Pancreas (tissue), 10 donors: ENCODE measurements at places on chromosomes 11 and 22. TPM values are rescaled to one million over a fixed set of nuclear protein-coding genes. Genes with fewer than 3 reads are reported as not detected.

DDTL gene
- total RNA-seq: 1.8 TPM

- H3K36me3 ChIP-seq: no peaks in the 10 kb centered on the region
- no peaks in the 10 kb centered on the region for H3K27me3 ChIP-seq
- no peak overlapping the region for H3K27ac ChIP-seq
- no peak overlapping the region for H3K4me3 ChIP-seq
- DNase-seq: no peak
Measured at GRCh38 chr11:94212898-94213297, 84.3 kb downstream of the PANX1 start.

KCTD14 gene
- total RNA-seq: 11.9 TPM

GRCh38 chr11:123601136-123601535 lies 53.3 kb downstream of the SCN3B start:
- no peak for DNase-seq
- H3K36me3 ChIP-seq: no peaks in the 10 kb centered on the region
- no peaks in the 10 kb centered on the region for H3K27me3 ChIP-seq
- no peak overlapping the region for H3K27ac ChIP-seq

DNA sequence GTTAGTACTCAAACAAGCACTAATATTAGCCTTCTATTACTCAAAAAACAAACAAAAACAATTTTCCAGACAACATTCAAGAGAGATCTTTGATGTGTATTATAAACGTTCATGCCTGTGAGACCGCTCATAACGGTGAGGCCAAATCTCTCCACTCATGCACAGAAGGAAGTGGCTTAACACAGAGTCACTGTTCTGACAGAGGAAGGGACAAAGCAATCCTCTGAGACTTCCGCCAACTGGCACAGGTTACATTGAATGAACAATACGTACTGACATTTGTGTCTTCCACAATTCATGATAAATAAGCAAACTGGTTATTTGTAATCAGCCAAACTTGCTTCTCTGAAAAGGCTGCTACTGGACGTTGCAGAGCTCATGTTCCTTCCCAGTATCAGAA lies 30.5 kb downstream of the CHKA start:
- H3K4me3 ChIP-seq: no peak overlapping the region
- DNase-seq: no peak
- no peaks in the 10 kb centered on the region for H3K27me3 ChIP-seq
- H3K27ac ChIP-seq: peak overlapping the region; percentile 35
- H3K4me1 ChIP-seq: peaks cover 28% of the 10 kb centered on the region

IFITM10 gene
- 0.57 TPM for total RNA-seq

PHF21B gene
- total RNA-seq: 0.57 TPM

ANO1 gene
- total RNA-seq: 5.4 TPM

NPAT gene
- total RNA-seq: 6.7 TPM

SOX6 gene
- total RNA-seq: 23.0 TPM

FADS1 gene
- 6.1 TPM for total RNA-seq

- H3K36me3 ChIP-seq: no peaks in the 10 kb centered on the region
- H3K27me3 ChIP-seq: no peaks in the 10 kb centered on the region
- no peak overlapping the region for H3K27ac ChIP-seq
- H3K4me1 ChIP-seq: no peaks in the 10 kb centered on the region
Measured at GRCh38 chr11:39664023-39664422, 1795.4 kb downstream of the LRRC4C start.

DNA sequence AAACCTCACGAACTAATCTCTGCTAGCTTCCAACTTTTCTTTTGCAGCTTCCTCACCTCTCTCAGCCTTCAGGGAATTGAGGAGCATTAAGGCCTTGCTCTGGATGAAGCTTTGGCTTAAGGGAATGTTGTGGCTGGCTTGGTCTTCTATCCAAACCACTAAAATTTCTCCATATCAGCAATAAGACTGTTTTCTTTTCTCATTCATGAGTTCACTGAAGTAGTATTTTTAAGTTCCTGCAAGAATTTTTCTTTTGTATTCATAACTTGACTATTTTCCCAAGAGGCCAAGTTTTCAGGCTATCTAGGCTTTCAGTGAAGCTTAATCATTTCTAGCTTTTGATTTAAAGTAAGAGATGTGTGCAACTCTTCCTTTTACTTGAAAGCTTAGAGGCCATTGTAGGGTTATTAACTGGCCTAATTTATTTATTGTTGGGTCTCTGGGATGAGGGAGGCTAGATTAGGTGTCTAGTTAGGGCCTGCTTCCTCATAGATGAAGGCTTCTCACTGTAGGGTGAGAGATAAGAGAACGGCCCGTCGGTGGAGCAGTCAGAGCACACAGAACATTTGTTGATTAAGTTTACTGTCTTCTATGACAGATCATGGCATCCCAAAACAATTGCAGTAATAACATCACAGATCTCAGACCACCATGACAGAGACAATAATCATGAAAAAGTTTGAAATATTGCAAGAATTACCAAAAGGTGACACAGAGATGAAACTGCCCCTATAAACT lies 33.2 kb downstream of the CSF2RB start:
- no peak for DNase-seq
- no peaks in the 10 kb centered on the region for H3K4me1 ChIP-seq
- H3K36me3 ChIP-seq: no peaks in the 10 kb centered on the region

MRGPRG gene
- not detected for total RNA-seq

GRCh38 chr11:58933661-58934060 lies 5.6 kb upstream of the GLYATL1 start:
- no peak overlapping the region for H3K4me3 ChIP-seq
- no peaks in the 10 kb centered on the region for H3K27me3 ChIP-seq
- DNase-seq: no peak

TBX10 gene
- total RNA-seq: 0.24 TPM

DNA sequence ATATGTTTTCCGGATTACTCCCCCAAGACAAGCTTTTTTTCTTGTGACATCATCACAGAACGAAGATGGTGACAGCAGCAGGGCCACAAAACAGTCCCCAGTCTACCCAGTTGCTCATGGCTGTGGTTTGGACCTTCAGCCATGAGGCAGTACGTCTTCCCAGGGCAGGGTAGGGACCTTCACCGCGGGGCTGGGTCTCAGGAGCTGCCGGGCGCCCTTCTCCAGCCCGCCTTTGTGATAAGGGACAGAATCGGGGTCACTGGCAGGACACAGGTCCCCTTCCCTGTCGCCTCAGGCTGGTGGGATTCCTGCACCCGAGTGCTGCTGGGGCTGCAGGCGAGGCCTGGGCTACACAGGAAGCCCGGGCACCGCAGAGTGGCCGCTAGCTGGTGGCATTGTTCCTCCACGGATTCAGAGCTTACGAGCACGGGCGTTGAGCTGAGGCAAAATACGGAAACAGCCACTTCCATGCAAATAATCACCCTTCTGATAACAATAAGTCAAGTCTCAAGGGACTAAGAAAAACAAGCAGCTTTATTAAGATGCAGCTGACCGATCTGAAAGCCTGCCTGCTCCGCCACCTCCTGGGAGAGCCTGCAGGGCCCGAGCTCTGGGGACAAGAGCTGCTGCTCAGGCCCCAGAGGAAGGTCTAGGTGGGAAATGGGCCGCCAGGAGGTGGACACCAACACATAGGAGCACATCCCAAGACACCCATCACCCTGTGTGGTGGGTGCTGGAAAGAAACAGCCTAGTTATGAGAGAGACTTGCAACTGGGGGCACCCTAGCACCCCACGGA lies 12.3 kb downstream of the TBX1 start:
- H3K27me3 ChIP-seq: no peaks in the 10 kb centered on the region
- no peak for DNase-seq
- H3K4me1 ChIP-seq: no peaks in the 10 kb centered on the region
- H3K27ac ChIP-seq: no peak overlapping the region

DNA sequence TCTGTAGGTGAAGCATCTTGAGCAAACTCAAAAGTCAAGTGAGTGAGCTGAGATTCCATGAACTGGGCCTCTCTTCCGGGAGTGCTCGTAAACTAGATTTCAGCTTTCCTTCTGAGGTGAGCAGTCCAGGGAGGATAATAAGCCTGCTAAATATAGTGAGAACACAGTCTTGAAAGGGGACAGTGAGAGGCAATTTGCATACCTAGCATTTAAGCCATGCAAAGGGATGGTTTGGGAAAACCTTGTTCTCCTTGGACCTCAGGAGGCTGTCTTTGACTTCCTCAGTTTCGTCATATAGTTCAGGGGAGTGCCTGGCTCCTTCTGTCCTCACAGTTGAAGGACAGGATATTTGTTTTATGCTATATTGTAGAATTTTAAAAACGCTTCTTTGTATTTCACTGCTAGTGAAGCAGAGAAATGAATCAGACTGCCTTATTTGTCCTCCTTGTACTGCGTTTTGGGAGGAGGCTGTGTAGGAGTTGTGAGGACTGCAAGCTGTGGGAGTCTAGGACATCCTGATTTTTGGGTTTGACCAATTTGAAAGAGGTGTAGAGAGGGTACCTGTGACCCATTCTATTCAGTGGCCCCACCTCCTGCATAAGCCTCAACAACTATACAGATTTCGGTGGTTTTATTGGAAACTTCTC lies 11.0 kb upstream of the SORL1-AS1 start:
- DNase-seq: no peak
- H3K27ac ChIP-seq: no peak overlapping the region
- no peaks in the 10 kb centered on the region for H3K27me3 ChIP-seq
- H3K36me3 ChIP-seq: no peaks in the 10 kb centered on the region
- no peaks in the 10 kb centered on the region for H3K4me1 ChIP-seq
- no peak overlapping the region for H3K4me3 ChIP-seq

DNA sequence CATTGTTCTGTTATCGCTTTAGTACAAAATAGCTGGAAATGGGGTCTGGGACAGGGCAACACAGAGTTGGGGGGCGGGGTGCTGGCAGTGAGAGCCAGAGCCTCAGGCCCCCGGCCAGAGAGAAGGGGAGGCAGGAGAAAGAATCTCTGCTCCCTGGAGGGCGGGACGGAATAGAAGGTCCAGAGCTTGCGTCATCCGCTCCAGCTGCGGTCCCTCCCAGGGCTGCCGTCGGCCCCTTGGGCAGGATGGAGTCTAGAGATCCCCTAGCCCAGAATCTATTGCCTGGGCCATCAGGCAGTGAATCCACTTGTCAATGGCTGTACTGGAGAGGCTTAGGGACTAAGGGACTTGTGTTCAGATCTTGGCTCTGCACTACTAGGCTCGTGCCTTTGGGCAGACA lies 5.0 kb downstream of the TP53I11 start:
- no peaks in the 10 kb centered on the region for H3K27me3 ChIP-seq
- H3K4me1 ChIP-seq: peaks cover 11% of the 10 kb centered on the region
- H3K4me3 ChIP-seq: no peak overlapping the region
- H3K36me3 ChIP-seq: no peaks in the 10 kb centered on the region

DNA sequence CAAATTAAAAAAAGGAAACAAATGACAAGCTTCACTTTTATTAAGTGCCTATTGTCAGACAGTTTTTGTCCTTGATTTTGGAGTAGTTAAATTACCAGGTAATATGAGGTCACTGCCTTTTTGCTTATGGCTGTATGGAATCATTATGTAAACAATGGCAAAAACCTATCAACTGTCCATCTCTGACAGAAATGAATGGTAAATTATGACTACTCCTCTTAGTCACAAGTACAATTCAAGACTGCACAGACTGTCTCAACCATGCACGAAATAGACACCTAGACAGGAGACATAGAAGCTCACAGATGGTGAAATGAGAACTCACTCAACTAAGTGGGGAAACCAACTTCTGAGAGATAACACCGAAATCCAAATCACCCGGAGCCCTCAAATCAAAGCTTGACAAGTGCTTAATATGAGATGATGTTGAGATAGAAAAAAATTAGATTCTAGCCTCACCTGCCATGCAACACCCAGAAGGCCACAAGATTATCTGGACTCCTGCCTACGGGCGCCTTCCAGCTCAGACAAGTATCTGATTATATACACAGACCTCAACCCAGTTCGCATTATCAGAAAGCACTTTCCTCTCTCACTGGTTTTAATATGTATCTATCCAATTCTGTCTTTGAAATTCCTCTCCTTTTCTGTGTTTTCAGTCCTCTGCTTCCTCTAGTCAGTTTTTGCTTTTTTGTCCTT lies 199.3 kb downstream of the CADM1 start:
- no peaks in the 10 kb centered on the region for H3K27me3 ChIP-seq
- no peak overlapping the region for H3K27ac ChIP-seq
- no peaks in the 10 kb centered on the region for H3K36me3 ChIP-seq
- no peak overlapping the region for H3K4me3 ChIP-seq
- DNase-seq: no peak

XRRA1 gene
- 14.5 TPM for total RNA-seq

SLC5A4 gene
- 0.19 TPM for total RNA-seq

GRCh38 chr11:33552756-33553155 lies 147.9 kb downstream of the C11orf91 start:
- no peaks in the 10 kb centered on the region for H3K27me3 ChIP-seq
- no peaks in the 10 kb centered on the region for H3K4me1 ChIP-seq
- H3K4me3 ChIP-seq: no peak overlapping the region
- no peak overlapping the region for H3K27ac ChIP-seq
- no peaks in the 10 kb centered on the region for H3K36me3 ChIP-seq

LYVE1 gene
- 3.9 TPM for total RNA-seq

TMEM86A gene
- 2.8 TPM for total RNA-seq

DNA sequence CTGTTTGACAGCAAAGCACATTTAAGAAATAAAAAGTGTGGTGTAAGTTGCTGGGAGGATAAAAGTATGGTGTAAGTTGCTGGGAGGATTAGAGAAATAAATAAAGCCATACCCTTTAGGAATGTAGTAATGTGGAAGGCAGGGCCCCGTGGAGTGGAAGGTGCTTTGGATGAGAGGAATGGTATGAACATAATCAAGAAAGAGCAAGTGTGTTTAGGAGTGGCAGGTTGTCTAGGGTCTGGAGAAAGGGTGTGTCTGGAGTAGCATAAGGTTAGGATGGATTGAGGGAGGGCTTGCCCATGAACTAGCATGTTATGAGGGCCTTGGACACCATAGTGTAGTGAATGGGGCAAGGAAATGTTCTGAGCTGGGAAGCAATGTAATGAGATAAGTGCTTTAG lies 18.1 kb downstream of the MRPL16 start:
- H3K36me3 ChIP-seq: peaks cover 54% of the 10 kb centered on the region
- H3K4me3 ChIP-seq: no peak overlapping the region
- no peaks in the 10 kb centered on the region for H3K27me3 ChIP-seq
- no peak for DNase-seq
- H3K4me1 ChIP-seq: peaks cover 5% of the 10 kb centered on the region

EMID1 gene
- total RNA-seq: 6.2 TPM

GRCh38 chr11:26742966-26743365 lies 21.1 kb upstream of the SLC5A12 start:
- H3K27me3 ChIP-seq: no peaks in the 10 kb centered on the region
- no peaks in the 10 kb centered on the region for H3K4me1 ChIP-seq
- no peaks in the 10 kb centered on the region for H3K36me3 ChIP-seq
- DNase-seq: no peak

DNA sequence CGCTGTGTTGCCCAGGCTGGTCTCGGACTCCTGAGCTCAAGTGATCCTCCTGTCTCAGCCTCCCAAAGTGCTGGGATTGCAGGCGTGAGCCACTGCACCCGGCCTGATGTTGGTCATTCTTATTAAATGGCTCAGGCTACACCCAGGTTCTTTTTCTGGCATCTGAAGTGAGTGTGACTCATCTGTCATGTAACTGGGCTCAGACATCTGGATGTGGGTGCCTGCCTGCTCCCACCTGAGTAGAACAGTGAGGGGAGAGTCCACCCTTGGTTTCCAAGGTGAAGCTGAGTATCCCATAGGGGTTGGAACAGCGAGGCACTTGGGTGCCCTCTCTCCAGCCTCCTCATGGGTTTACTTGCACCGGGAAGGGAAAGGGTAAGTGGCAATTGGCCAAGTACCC lies 36.7 kb upstream of the EIF3D start:
- H3K27ac ChIP-seq: no peak overlapping the region
- no peak for DNase-seq
- no peaks in the 10 kb centered on the region for H3K36me3 ChIP-seq
- no peaks in the 10 kb centered on the region for H3K4me1 ChIP-seq
- H3K27me3 ChIP-seq: no peaks in the 10 kb centered on the region
- H3K4me3 ChIP-seq: no peak overlapping the region
